ENCODE measurements at places on chromosomes 16 and 17. TPM values are rescaled to one million over a fixed set of nuclear protein-coding genes. Genes with fewer than 3 reads are reported as not detected.

Gene C17orf113
- total RNA-seq, result 0.96 TPM

Gene ICAM2
- total RNA-seq, result 24.9 TPM

DNA sequence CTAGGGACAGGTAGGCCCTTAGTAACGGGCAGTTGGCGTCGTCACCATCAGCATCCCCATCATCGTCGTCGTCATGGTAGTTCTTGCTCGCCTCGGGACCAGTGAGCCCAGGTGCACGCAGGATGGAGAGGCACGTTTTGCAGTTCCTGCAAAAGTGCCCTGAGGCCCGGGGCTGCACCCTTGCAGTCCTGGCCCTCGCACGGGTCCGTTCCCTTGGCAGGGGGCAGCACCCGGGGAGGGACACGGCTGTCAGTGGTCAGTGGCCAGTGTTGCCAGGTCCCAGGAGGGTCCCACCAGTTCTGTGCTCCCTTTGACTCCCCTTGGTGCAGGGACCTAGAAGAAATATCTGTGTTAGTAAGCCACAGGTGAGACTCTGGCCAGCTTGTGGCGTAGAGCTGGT lies 243.9 kb upstream of the CIBAR2 start:
- no peak for DNase-seq

Gene CBX4
- total RNA-seq, result 13.4 TPM

DNA sequence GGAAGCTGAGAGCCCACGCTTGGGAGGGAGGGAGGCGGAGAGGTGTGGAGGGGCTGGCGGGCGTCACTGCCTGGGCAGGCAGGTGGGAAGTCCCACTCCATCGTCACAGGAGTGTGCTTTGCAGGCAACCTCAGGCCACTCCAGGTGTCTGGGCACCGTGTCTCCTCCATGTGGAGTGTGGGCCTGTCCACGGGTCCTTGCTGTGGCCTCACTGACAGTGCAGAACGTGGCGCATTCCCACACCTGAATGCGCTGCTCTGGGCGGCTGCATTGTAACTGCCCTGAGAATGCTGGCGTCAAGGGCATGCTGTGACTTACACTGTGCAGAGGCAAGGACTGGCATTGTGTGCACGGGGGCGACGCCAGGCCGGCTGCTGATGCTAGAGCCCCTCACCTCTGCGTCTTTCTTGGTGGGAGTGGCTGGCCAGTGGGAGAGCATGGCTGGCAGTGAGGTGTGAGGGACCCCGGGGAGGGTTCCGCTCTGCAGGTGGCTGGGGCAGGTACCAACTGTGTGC lies 66.4 kb downstream of the BANP start:
- no peak for DNase-seq

GRCh38 chr16:11264155-11264832 lies 4.8 kb downstream of the TNP2 start:
- DNase-seq, result no peak

GRCh38 chr17:68437979-68438822 lies 19.1 kb downstream of the WIPI1 start:
- no peak for DNase-seq

Gene LGALS9C
- not detected for total RNA-seq

Gene HID1
- total RNA-seq, result 32.6 TPM

Gene GLIS2
- 37.3 TPM for total RNA-seq

Gene MYH8
- total RNA-seq, result not detected

GRCh38 chr17:20925091-20925490 lies 117.7 kb downstream of the USP22 start:
- DNase-seq, result no peak

DNA sequence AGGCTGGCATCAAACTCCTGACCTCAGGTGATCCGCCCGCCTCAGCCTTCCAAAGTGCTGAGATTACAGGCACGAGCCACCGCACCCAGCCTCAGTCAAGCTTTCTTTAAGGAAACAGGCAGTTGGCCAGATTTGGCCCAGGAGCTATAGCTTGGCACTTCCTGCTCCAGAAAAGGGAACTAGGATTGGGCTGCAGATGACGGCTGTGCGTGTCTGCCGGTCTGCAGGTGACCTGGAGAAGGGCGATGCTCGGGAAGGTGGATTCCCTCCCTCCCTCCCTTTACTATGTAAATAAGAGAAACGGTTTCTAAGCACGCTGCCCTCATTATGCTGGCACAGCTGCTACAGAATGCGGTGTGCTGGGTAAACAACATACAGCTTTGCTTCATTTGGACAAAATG lies 215.9 kb downstream of the RPTOR start:
- no peak for DNase-seq

Gene TP53TG3F
- not detected for total RNA-seq

GRCh38 chr17:79476074-79476652 lies 134.7 kb downstream of the RBFOX3 start:
- no peak for DNase-seq

- DNase-seq, result no peak
Observed at GRCh38 chr17:63293323-63294075, 152.6 kb downstream of the CYB561 start.

- DNase-seq, result no peak
Observed at GRCh38 chr16:19245326-19245925, 40.1 kb upstream of the CLEC19A start.

GRCh38 chr16:89257281-89257731 lies 39.8 kb downstream of the ZNF778 start:
- peak; percentile 53 for DNase-seq

Gene NPIPA2
- total RNA-seq, result 12.7 TPM

Gene CHTF18
- 7.1 TPM for total RNA-seq

- DNase-seq, result peak; percentile 85
Observed at GRCh38 chr16:15807603-15808009, 49.2 kb downstream of the MYH11 start.

DNA sequence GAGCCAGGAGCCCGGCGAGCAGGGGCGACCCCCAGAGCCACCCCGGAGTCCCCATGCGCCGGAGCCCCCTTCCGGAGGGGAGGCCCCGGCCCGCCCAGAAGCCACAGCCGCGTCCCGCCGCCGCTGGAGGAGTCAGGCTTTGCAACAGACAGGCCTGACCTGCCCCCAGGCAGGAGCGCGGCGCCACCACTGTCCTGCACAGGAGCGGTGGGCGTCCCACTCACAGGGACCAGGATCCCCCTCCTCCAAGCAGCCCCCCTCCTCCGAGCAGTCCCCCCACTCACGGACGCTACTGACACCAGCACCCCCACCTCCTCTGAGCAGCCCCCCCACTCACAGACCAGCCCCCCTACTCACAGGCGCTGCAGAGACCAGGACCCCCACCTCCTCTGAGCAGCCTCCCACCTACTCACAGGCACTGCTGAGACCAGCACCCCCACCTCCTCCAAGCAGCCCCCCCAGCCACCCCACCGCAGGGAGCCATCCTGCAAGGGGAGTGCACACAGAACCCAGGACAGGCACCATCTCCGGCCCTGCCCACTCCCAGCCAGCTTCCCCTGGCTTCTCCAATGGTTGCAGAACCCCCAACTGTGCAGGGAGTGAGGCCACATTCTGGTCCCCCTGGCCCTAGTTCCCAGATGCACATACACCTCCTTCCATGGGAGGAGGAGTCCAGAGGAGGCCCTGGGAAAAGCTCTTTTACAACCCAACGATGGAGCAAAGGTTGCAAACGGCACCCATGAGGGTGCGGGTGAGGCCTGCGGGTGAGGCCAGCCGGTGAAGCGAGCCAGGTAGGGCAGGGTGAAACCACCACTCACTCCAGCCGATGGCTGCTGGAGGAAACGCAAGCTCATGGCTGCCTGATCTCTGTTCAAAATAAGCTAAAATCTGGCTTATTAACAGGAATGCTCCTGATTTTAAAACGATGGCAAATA lies 69.9 kb downstream of the ABR start:
- DNase-seq, result peak; percentile 86

GRCh38 chr17:58985367-58985766 lies 121.3 kb downstream of the TRIM37 start:
- DNase-seq, result no peak

DNA sequence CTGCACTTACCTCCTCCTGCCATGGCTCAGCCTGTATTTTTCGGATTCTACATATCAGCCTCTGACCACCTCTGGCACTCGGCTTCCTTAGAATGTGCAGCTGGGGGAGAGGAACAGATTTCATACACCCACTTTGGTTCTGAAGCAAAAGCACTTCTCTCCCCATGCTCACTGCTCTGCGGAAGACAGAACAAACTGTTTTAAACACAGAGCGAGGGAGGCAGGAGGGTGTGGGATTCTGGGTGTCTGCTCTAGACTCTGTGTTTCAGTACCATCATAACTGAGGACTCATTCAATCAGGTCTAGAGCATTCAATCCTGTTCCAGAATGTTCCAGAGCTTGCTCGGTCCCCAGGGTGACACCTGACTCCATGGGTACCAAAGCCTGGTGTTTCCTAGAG lies 239.1 kb downstream of the GRIN2A start:
- no peak for DNase-seq

- peak; percentile 66 for DNase-seq
Observed at GRCh38 chr16:67270931-67271338, 8.4 kb upstream of the PLEKHG4 start.

- DNase-seq, result no peak
Observed at GRCh38 chr17:12522743-12523183, 142.9 kb upstream of the MYOCD start.

Gene SYCE1L
- total RNA-seq, result 1.8 TPM

Gene FAM83G
- total RNA-seq, result 7.1 TPM
